ENCODE measurements at places on chromosomes 13 and 19.

- DNase-seq = no peak
Measured at GRCh38 chr19:35346193-35347052, 1.3 kb upstream of the FFAR1 start.

- no peak for DNase-seq
Measured at GRCh38 chr19:927351-927779, 1.5 kb downstream of the ARID3A start.

- DNase-seq = no peak
Measured at GRCh38 chr19:34960103-34960805, 3.8 kb downstream of the ZNF792 start.

GRCh38 chr19:34319230-34319585 lies 45.8 kb upstream of the GPI start:
- no peak for DNase-seq
